ENCODE measurements at places on chromosomes 6 and 20. TPM values are rescaled to one million over a fixed set of nuclear protein-coding genes. Genes with fewer than 3 reads are reported as not detected.
A peak's percentile ranks its signal among the peaks of the same experiment; 100 is the strongest.

Gene KHDC1L
- total RNA-seq, result not detected

Gene E2F1
- total RNA-seq, result 33.3 TPM

Gene SSTR4
- not detected for total RNA-seq

Gene NRM
- 29.2 TPM for total RNA-seq

Gene MBOAT1
- total RNA-seq, result 20.5 TPM

Gene SAMD10
- total RNA-seq, result 1.6 TPM

DNA sequence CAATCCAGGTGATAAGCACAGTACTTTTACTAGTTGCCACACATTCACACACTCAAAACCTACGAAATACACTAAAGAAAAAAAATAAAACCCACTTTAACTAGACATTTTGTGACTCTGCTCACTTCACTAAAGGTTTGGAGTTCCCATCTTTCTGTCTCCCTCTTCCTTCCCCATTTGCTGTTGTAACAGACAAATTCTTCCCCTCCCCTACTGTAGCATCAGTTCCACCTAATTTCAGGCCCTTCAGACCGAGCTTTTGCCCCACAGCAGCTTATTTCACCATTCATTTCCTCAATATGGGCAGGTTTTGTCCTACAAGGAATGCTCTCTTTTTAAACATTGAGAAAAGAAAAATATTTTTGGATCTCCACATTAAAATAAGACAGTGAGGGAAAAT lies 31.3 kb upstream of the MRAP2 start:
- no peak for DNase-seq

DNA sequence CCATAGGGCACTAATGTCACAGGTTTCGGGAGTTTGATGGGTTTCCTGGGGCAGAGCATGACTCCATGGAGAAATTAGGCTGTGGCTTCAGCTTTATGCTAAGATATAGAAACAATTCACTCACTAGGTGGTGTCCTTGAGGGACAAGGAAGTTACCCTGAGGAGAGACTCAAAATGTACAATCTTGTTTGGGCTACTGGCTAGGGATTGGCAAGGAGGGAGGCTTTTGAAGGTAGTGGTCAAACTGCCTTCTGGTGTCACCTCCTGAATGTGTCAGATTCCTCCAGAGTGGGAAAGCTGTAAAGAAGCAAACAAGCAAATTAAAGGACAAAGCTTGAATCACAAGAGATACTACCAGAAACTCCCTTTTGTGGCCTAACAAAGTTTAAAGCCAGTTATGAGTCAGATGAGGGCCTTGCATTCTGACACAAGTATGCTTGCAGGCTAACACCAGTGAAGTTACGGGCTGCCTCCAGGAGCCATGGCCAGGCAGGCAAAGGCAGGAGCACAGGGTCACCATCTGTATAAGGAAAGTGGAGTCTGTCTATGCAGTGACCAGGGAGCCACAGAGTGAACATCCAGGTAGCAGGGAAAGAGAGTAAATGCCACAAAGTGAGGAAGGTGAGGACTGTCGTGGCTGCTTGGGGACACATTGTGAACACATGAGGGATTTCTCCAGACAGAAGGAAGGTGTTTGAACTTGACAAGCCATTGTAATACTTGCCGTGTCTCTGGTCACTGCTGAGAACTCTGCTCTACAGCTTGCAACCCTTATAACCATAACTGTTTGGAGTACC lies 107.7 kb upstream of the DTNBP1 start:
- DNase-seq, result peak; percentile 42

DNA sequence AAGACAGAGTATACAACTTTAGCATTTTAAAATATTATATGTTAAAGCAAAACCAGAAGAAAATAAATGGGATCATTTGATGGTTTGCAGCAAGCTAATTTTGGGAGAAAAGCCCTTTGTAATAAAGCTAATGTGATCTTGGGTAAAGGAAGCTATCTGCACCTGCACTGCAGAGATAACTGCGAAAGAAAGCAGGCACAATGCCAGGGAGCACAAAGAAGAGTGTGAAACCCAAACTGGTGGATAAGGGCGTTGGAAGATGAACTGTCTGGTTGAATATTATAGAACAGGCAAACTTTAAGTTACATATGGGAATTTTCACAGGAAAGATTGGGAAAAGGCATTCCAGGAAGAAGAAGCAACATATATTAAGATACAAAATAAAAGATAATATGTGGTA lies 179.2 kb upstream of the KHDRBS2 start:
- no peak for DNase-seq

DNA sequence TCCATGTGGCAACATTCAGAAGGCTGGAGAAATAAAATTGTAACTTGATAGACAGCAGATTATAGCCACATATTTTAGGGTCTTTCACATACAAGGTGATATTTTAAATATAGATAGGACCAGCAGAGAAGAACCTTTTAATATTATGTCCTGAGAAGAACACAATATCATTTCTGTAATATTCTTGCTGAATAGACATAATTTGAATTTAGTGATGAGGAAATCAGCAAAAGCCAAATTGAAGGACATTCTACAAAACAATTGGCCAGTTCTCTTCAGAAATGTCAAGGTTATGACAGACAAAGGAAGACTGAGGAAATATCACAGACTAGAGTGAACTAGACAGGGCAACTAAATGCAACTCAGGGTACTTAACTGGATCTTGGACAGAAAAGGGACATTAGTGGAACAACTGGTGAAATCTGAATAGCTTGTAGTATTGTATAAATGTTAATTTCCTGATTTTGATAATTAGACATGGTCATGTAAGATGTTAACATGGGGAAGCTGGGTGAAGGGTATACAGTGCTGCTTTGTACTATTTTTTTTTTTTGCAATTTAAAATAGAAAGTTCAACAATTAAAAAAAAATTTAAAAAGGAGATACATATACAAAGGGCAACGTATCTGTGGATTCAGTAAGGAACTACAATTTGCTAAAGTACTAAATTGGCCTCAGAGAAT lies 134.5 kb upstream of the SIM1 start:
- no peak for DNase-seq

DNA sequence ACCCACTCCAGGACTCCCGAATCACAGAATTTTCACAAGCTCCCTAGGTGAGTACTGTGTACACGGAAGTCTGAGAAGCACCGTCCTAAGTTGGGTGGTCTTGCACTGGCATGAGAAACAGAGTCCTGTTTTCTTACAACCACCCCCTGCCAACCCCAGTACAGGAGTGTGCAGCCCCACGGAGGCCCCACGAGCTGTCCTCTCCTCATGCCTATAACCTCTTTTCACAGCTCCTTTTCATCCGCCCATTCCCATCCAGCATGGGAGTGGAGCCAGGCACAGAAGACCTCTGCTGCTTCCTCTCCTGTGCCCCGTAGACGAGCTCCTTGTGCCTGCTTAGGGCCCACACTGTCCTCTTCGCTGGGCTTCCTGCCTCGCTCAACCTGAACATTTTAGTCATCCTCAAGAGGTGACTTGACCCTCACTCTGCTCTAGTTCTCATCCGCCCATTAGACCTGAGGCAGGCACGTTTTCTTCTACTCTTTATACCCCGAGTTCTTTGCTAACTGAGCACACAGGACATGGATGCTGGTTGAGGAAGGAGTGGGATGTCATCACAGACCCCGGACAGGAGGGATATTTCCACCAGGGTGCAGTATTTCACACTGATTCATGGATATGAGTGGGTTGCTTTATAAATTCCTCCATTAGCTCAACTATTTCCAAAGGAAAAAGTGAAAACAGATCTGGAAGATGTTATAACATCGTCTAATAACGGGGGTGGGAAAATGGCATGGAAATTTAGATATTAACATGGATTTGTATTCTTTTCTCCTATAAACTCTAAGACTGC lies 160.5 kb downstream of the TTLL2 start:
- peak; percentile 8 for DNase-seq

GRCh38 chr6:117951783-117952182 lies 44.7 kb downstream of the SLC35F1 start:
- no peak for DNase-seq

DNA sequence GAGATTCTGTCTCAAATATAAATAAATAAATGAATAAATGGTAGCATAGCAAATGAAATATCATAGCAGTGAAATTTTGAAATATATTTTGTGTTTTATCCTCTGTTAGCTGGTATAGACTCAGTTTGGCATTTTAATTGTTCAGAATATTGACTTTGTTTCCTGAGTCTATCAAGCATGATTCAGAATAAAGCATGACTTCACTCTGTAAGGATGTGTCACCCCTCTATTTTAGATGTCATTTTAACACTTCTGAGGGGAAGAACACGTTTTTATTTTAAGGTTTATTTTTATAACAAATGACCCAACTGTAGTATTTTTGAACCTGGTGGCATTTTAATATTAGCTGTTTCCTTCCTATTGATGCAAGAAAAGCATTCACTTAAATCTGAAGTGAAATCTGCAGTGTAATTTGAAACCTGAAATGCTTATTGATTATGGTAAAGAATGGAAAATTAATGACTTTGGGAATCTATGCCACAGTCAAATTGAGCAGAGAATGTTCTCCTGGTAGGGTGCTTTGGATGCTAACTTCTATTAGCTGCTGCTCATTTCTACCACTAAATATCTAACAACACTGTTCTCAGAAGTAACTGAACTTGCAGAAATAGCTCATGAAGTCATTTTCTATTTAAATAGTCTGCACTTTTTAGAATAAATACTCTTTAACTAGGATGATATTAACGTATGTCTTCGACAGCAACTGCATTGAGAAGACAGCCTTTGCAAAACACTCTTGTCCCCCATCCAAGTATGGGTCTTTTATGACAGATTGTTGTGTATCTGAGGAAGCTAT lies 114.2 kb downstream of the SOX4 start:
- DNase-seq, result no peak

DNA sequence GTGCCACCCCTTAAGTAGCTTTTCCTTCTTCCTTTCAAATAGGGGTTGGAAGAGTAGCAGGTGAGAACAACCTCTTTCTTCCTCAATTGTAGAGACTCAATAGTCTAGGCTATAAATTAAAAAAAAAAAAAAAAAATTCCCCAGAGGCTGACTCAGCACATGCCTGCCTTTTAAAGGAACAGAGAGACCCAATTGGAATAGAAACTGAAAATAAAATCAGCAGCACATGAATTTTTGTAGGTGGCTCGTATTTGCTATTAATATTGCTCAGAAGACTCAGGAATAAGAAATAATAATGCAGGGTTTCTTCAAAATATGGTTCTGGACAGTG lies 19.3 kb downstream of the TOP1 start:
- DNase-seq, result peak; percentile 58

DNA sequence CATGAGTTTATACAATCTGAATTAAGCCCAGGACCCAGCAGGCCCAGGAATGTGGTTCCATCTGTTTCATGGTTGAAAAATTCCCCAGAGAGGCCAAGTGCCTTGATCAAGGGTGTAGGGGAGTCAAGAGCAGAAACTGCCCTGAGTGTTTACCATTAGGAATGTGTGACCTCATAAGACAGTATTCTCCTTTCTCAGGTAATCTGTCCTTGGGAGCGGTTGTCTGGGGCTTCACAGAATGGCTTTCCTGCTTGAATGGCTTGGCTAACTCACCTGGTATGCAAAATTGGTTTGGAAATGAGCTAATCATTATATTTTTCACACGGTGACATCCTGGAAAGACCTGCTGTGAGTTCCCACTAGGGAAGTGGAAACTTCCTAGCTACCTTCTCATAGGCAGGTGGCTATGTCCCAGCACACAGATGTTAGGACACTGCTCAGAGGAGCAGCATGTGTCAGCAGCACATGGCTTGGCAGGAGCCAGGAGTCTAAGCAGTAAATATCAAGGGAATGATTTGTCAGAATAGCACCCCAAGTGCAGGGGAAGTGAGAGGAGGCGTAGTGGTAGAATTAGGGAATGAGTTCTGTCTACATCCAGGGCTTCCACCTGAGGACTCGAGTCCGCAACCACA lies 17.7 kb downstream of the CLIC5 start:
- no peak for DNase-seq

- no peak for DNase-seq
Measured at GRCh38 chr6:96849615-96850014, 12.3 kb upstream of the GPR63 start.

DNA sequence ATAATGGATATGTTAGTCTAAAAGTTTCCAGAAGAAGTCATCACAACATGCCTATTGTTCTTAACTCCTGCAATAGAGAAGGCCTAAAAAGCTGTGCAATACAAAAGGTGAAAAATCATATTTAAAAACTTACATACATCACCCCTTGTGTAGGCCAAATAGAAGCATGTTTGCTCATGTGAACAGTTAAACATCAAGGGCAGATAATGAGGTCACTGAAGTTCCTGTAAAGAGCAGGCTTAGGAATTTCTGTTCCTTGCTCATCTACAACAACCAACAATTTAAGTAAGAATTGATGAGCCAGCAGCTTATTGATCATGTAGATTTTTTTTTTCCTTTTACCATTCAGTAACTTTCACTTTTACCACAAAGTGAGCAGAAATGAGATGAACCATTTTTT lies 7.5 kb upstream of the NUP153 start:
- no peak for DNase-seq

DNA sequence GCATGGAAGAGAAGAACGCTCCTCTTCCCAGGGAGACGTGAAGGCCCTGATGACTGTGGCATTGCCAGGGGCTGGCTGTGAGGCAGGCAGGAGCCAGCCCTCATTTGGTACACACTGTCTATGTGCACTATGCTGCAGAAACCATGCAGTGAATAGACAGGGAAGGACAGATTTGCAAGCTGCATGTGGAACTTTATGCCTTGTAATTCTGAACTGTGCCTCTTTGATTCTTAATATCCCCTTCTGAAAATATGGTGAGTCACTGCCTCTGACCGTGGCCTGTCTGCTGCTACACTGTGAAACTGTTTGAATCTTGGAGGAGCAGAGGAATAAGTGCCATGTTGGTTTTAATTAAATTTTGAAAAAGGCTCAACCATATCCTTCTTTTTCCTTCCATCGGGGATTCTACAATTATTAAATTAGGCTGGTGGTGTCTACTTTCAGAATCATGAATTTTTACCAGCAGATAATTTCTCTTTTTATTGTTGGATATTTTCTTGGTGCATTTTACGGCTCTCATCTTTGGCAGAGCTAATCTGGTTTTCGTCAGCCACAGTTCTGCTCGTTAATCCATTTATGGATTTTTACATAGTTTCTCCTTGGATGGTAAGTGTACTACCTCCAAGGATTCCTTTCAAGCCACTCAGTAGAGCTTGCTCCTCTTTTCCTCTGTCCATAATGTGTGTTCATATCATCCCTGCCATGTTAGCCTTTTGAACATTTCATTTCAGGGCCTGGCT lies 301.0 kb upstream of the SLC35B3 start:
- DNase-seq, result peak; percentile 15

Data from RPMI7951 (cell line).